ENCODE measurements at places on chromosomes 16 and 17.

GRCh38 chr17:17015230-17015629 is 27.0 kb upstream of the MPRIP start:
- no peak for DNase-seq

DNA sequence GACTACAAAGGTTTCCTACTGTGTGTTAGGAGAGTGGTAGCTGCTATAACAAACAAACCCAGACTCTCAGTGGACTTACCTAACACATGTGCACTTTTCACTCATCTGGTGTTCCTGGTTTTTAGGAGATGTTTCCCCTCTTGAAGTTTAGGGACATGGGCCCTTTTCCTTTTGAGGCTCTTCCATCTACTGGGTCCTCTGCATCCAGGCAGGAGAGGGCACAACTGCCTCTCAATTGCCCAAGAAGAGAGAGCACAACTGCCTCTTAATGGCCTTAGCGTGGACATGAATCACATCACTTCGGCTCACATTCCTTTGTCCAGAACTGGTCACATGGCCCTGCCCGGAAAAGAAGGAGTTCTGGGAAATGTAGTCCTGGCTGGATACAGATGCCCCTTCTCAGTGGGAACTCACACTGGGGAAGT is 9.8 kb upstream of the TNRC6C start:
- peak; percentile 19 for DNase-seq

DNA sequence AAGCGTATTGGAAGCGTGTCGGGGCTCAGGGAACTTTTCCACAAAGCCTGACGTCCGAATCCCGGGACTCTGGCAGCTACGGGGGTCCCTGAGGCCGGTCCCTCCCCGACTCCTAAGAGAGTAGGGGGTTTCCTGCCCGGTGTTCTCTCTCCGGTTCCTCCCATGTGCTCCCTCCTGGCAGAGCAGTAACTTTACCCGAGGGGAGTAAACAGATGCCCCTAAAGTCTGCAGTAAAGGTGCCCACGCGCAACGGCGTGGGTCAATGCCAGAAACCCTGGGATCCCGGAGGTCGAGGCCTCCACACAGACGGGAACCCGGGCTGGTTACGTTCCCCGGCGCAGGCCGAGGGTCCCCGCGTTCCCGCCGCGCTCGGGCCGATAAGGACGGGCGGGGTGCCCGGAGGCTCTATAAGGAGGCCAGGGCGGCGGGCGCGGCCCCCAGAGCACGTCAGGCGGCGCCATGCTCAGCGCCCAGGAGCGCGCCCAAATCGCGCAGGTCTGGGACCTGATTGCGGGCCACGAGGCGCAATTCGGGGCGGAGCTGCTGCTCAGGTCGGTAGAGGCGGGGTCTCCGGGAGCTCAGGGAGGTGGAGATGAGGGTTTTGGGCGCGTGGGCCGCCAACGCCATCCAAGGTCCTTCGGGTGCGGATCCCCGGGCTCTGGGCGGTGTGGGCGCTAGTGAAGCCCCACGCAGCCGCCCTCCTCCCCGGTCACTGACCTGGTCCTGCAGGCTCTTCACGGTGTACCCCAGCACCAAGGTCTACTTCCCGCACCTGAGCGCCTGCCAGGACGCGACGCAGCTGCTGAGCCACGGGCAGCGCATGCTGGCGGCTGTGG is at the start of gene HBM:
Gene HBM (plus strand): TSS at position 440 of the 836 bp plus-strand sequence. CDS start 20 bp downstream, at position 460.
- no peak for DNase-seq

DNA sequence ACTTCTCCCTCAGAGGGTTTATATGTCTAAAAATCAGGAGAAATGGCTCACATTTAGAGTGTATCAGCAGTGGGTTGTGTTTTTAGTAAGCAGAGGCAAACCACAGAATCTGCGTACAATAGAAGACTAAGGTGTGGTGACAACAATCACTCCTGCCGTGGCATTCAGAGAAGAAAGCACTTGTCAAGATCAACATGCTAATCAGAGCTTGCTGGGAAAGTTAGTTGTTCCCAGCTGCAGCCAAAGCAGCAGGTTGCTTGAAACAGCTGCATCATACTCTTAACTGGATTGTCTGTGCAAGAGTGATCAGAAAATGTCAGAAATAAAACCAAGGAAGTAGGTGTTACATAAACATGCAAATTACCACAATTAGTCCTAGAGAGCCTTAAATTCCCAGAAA is 616.4 kb downstream of the CDH8 start:
- DNase-seq, result no peak

DNA sequence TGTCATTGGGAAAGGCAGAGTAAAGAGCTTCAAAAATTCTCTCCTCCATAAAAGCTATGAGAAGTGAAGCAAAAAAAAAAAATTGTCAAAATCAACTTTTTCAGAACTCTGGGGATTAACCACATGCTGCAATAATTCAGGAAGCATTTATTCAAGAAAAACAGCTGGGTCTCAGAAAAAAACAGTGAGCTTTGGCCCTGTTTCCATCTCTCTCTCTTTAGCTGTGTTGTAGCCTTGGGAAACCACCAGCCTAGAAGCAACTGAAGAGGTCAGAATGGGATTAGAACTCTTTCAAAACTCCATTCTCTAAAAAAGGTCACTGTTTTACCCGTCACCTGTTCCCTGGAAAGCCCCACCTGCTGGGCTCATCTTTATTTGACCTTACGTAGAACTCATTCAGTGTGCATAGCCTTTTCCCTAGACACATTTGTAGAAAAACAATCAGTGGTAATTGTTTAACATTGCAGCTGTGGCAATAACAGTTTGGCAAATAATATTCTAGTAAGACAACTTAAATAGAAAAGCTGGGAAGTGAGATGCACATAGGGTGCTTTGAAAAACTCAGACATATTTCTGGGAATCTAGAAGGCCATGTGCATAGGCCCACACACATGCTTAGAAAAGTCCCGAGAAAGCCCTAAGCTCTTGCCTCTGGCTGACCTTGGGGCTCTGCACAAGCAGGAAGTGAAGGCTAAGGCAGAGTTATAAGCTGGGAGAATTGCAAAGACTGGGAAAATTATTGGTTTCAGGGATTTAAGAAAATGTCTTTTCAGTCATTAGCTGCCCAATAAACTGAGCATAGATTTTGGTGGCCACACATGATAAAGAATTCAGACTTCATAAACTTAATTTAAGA is 18.0 kb downstream of the SLC5A11 start:
- no peak for DNase-seq
